ENCODE measurements at places on chromosomes 11 and 22. TPM values are rescaled to one million over a fixed set of nuclear protein-coding genes. Genes with fewer than 3 reads are reported as not detected.

MMP27 gene
- not detected for total RNA-seq

SCGB1A1 gene
- total RNA-seq, result not detected

FAM227A gene
- total RNA-seq, result 1.4 TPM

CCDC15 gene
- 3.3 TPM for total RNA-seq

GSTT2 gene
- total RNA-seq, result not detected

DLG2 gene
- total RNA-seq, result 0.98 TPM

FGF19 gene
- total RNA-seq, result not detected

GRAP2 gene
- not detected for total RNA-seq

CNTN5 gene
- not detected for total RNA-seq

OLFML1 gene
- total RNA-seq, result 10.7 TPM

MRPL23 gene
- total RNA-seq, result 132 TPM

MPPED2 gene
- not detected for total RNA-seq

ACRV1 gene
- total RNA-seq, result not detected

TRIM21 gene
- total RNA-seq, result 10.9 TPM
